Lower lobe of right lung (tissue), 2 donors: ENCODE measurements at places on chromosomes 5 and 9. TPM values are rescaled to one million over a fixed set of nuclear protein-coding genes. Genes with fewer than 3 reads are reported as not detected.
A peak's percentile ranks its signal among the peaks of the same experiment; 100 is the strongest.

The RAD23B gene
- 95.4 TPM for total RNA-seq

The FCN2 gene
- not detected for total RNA-seq

The PCDHGA9 gene
- total RNA-seq: 4.8 TPM

The SMIM32 gene
- not detected for total RNA-seq

The PHF2 gene
- 39.1 TPM for total RNA-seq

The SLC6A3 gene
- total RNA-seq: 0.12 TPM

DNA sequence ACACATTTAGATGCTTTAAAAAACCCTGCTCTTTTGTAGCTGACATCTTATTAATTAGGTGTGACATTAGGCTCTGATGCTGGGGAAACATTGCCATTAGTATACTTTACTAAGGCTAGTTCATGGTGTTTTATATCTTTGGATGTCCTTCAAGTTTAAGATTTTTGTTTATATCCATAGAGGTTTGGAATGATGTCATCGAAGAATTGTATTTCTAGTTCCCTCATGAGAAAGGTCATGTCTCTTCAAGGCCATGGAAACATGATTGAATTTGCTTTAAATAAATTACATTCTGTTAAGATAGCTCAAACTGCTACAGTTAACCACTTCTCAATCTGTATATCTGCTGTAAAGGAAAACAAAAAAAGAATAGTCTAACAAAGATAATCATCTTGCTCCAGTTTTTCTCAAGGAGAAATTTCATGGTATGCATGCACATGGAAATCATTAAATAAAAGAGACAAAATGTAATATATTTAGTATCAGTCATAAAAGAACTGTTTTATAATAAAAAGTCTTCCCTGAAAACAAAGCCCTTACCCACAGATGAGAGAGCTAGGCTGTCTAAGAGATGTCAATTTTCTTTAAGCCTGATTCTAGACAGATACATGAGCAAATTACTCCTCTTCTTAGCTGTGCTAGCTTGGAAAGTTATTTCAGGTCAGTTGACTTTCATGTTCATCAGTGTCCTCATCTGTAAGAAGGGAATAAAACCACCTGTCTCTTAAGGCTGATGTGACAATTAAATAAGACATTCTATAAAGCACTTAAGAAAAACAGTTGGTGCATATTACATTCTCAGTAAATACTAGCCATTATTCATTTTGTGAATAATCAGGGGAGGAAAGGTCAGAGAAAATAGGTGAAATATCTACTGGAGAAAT, 25.0 kb upstream of the STARD4 start:
- H3K4me3 ChIP-seq: no peak overlapping the region
- H3K4me1 ChIP-seq: peaks cover 11% of the 10 kb centered on the region
- no peak for DNase-seq
- no peak overlapping the region for H3K27ac ChIP-seq

- no peaks in the 10 kb centered on the region for H3K36me3 ChIP-seq
- DNase-seq: no peak
- no peak overlapping the region for H3K27ac ChIP-seq
- H3K4me1 ChIP-seq: peaks cover 79% of the 10 kb centered on the region
These were observed 263.6 kb downstream of the FANCC start for GRCh38 chr9:95053611-95054570.

DNA sequence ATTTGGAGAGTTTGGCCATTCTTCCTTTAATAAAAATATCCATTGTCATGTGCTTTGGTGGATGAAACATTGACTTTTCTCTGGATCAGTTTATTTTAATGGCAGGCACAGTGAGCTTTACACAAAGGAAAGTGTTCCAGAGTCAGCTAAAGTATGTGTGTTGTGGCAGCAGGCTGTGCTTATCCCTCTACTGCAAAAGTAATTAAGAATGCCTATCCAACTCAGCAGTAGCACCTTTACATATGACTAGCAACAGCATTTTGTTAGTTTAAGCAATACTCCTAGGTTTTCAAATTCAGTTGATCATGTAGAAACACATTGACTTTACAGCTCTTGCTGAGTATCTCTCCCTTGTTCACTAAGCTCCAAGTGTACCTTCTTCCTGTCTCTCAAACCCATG, 730.5 kb upstream of the RGMB start:
- H3K4me1 ChIP-seq: no peaks in the 10 kb centered on the region
- H3K27ac ChIP-seq: no peak overlapping the region
- H3K36me3 ChIP-seq: no peaks in the 10 kb centered on the region
- H3K27me3 ChIP-seq: no peaks in the 10 kb centered on the region

- H3K36me3 ChIP-seq: no peaks in the 10 kb centered on the region
- peak overlapping the region; percentile 19 for H3K27ac ChIP-seq
- DNase-seq: peak; percentile 44
- H3K4me1 ChIP-seq: peaks cover 6% of the 10 kb centered on the region
These were observed 1057.7 kb upstream of the DMAC1 start for GRCh38 chr9:8857068-8857925.

DNA sequence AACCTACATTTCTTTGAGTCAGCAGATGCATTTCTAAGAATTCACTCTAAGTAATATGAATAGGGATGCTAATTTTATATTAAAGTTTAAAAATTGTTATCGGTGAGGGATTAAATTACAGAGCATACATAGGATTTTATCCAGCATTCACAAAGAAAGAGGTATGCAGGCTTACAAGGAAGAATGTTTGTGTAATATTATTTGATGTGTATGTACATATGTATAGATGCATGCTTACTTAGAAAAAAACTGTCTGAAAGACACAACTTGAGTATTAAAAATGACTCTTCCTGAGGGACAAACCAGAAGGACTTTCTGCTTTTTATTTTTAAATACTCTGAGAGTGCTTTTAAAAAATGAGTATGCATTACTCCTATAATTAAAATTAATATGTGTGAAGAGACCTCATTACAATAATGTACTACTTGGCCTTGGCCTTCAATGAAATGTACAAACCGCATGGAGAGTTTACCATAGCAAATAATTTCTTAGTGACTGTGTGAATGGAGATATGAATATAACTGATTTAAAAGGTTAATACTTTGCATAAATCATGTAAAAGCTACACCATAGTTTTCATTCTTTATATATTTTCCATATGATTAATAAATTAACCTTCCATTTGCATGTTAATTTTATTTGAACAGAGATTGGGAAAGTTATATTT, 77.0 kb downstream of the GDA start:
- DNase-seq: no peak
- no peaks in the 10 kb centered on the region for H3K36me3 ChIP-seq
- H3K4me3 ChIP-seq: no peak overlapping the region
- H3K27me3 ChIP-seq: no peaks in the 10 kb centered on the region
- H3K27ac ChIP-seq: no peak overlapping the region

DNA sequence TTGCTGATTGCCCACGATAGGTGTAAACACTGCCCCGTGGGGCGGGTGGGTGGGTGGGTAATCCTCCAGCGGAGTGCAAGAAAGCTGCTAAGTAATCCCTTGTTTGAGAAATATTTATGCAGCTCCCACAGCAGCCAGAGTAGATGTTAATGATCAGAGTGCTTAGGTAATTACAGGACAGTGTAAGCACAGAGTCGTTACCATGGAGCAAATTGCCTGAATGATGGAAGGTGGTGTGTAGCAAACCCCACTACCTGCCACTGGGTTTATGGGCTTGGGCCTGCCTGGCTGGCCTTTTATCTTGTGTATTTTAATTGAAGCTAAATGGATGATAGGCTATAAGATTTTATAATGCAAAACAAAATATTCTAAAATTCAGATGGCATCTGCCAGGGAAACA, 110.0 kb downstream of the COL5A1 start:
- no peak for DNase-seq
- H3K36me3 ChIP-seq: peaks cover 25% of the 10 kb centered on the region
- H3K27ac ChIP-seq: no peak overlapping the region
- H3K4me3 ChIP-seq: no peak overlapping the region
- H3K4me1 ChIP-seq: no peaks in the 10 kb centered on the region
